Kidney epithelial cell (primary cell): ENCODE measurements at places on chromosomes 12 and 14. TPM values are rescaled to one million over a fixed set of nuclear protein-coding genes. Genes with fewer than 3 reads are reported as not detected.

GRCh38 chr14:91229743-91230200, 14.7 kb downstream of the GPR68 start:
- DNase-seq: no peak

- no peak for DNase-seq
Observed at GRCh38 chr14:35257809-35258208, 34.4 kb upstream of the PSMA6 start.

GRCh38 chr12:100793182-100793581, 1.4 kb upstream of the ANO4 start:
- no peak for DNase-seq

- no peak for DNase-seq
Observed at GRCh38 chr14:58150243-58150805, 1.7 kb downstream of the ARMH4 start.

DNA sequence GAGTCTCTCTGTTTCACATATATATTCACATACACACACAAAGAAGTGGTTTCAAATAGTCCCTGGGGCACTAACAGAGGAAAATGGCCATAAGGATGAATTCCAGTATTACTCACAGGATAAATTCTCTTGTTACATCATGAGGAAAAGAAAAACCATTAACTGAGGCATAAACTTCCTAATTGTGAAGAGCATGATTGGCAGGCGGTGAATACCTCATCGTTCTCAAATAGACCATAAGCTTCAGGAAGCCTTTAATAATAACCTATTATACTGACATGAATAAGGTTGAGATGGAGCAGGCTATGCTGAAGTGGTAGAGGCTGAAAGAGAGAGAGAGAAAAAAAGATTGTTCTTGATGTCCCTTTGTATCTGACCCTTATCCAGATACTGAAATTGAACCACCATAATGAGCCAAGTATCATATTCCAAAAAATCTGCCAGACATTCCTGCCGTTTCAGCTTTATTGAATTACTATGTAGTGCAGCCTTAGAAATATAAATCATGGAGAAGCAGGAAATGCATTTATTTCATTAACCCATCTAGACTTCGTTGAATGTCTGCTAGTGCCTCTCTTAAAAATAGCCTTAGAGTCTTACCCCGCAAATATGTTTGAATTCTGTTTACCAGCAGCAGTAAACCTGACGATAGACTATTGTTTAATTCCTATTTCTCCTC, 86.8 kb downstream of the NUAK1 start:
- no peak for DNase-seq

- no peak for DNase-seq
Observed at GRCh38 chr12:105506678-105507310, 176.3 kb downstream of the C12orf75 start.

DNA sequence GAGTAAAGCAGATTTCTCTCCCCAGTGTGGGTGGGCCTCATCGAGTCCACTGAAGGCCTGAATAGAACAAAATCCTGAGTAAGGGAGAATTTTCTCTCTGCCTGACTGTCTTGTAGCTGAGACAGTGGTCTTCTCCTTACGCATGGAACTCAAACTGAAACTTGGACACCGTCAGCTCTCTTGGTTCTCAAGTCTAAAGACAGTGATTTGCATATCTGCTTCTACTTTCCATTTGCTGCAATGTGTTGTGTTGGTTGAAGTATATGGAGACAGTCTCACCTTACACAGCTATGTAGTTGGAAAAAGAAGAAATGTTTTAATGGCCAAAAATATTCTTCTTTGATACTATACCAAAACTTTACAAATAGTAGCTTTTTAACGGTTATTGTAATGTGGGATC, 160.2 kb upstream of the LMNTD1 start:
- no peak for DNase-seq

The GDF3 gene
- total RNA-seq: not detected in 2 replicates

GRCh38 chr14:61438860-61439765, 117.7 kb downstream of the PRKCH start:
- no peak for DNase-seq

The LRRIQ1 gene
- 2.3 and 3.1 TPM in 2 replicates for total RNA-seq

The ESPL1 gene
- 2.2 and 4.0 TPM in 2 replicates for total RNA-seq

DNA sequence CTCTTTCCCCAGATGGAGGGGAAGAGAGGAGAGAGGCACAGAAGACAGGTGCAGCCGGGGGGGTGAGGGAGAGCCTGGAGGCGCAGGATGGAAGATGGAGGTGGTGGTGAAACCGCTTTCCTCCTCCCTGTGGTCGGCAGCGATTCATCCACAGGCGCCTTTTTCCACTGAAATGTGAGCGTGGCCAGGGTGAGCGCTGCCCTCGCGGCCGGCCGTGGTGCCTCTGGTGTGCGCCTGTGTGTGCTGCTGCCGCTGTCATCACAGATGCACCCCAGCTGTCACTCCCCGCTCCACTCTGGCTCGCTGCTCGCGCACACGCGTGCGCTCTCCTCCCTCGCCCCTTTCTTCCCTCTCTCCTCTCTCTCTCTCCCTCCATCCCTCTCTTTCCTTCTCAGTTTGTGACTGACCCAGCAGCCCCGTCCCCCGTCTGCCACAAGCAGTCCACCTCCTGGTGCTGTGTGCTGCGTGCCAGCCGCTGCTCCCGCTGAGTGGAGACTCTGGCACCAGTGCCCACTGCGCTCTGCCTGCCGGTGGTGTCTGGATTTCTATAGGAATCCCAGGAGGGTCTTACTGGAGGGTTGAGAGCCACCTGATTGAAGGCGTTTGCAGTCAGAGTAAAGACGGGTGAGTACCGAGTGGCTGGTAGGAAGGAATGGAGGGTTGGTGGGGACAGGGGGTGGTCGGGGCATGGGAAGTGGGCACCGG, at the start of gene LRTM2:
LRTM2 (plus strand) TSS at position 375 of the 705 bp plus-strand sequence. CDS start 7,584 bp downstream, outside the sequence.
- DNase-seq: no peak

DNA sequence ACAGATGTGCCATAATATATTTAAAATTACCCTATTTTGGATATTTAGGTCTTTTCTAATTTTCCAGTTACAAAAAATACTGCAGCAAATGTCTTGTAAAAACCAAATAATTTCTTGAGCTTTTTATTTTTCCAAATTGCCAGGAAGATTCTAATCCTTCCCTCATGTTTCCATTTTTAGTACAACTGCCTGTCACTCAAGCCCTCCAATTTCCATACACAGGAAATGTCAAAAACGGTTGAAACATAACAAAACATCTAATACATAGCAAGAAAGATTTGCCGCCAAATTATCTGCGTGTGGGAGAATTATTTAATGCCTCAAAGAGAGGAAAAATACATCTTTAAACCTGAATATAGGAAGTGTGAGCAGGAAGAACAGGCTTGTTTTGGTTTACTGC, 2.3 kb upstream of the FOXJ2 start:
- no peak for DNase-seq

DNA sequence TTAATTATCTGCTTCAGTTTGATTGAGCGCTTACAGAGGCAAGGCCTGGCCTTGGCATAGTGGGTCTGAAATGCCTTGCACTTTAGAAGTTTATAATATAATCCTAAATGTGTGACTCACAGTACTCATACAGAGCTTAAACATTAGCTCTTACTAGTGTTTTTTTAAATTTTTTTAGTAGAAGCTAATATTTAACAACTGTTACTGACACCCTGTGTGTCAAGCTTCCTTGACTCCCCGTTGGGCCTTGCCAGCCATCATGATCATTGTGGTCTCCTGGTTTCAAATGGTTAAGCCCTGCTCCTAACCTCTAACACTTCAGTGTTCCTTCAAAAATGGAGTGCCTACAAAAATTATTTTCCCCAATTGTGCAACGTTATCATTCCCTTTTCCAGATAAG, 126.9 kb downstream of the GALC start:
- DNase-seq: peak; percentile 26

The BDKRB1 gene
- 0.17 TPM in 1 of 2 replicates, not detected in the other for total RNA-seq

The ANO2 gene
- 0.48 and 1.5 TPM in 2 replicates for total RNA-seq

The NFATC4 gene
- 8.0 and 14.0 TPM in 2 replicates for total RNA-seq

DNA sequence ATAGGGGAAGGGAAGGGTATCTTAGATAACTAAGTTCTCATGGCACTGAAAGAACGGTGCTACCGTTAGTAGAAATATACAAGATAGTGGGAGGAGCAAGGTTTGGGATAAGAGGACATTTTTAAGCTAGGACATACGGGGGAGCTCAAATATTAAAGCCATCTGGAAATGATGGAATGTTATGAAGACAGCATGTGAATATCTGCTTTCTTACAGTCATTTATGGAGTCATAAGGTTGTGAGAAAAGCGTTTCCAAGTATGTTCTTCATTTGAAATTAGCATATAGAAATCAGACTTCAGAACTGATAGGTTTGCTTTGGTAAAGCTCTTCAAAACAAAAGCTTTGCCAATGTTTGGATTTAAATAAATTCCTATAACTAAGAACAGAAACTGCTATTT, 62.3 kb downstream of the OTOGL start:
- DNase-seq: no peak

The POTEG gene
- not detected in 2 replicates for total RNA-seq
